Activated gamma-delta T cell treated with Interleukin-2 at 50 U/mL for 16 hours (primary cell): ENCODE measurements at places on chromosomes 13 and 19.

DNA sequence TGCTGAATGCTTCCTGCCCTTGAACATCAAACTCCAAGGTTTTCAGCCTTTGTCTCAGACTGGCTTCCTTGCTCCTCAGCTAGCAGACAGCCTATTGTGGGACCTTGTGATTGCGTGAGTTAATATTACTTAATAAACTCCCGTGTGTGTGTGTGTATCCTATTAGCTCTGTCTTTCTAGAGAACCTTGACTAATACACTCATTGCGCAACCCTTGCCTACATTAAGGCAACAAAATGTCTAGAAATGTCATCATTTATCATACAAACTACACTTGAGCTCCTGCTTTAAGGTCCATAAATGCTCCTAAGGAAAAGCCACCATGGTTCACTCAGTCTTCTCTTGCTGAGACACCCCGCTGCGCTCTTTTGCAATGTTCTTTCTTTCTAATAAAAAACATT is 2861.0 kb downstream of the PCDH9 start:
- no peak for DNase-seq

DNA sequence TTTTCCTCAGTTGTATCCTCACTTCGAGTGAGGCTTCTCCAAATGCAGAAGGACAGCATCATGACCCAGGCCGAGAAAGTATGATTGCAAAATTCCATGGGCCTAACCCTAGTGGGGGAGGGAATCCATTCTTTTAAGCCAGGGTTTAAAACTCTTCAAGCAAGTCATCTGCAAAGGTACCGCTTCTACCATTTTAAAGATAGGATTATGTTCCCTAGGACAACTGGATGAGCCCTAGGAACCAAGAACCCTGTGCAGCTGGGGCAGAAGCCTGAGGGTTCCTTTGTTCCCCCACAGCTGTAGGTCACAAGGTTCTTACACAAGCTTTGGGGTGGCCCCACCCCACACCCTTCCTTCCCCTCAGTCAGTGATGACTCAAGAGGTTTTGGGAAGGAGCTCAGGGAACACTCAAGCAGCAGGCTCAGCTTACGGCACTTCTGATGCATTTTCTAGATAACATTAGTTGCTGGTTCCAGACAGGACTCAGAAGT is 13.5 kb downstream of the ARL11 start:
- no peak for DNase-seq

DNA sequence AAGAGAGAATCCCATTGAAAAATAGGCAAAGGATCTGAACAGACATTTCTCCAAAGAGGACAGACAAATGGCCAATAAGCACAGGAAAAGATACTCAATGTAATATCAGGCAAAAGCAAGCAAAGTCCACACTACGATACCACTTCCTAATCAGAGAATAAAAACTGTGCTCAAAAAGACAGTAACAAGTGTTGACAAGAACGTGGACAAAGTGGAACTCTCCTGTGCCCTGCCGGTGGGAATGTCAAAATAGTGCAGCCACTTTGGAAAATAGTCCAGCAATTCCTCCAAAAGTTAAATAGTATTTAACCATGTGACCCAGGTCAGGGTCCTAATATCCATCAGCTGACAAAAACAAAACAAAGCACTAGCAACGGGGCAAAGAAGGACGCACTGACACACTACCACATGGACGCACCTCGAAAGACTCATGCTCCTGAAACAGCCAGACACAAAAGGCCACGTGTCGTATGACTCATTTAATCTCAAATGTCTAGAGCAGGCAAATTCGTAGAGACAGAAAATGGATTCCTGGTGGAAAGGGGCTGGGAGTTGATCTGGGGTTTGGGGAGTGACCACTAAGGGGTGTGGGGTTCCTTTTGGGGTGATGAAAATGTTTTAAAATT is 5.2 kb downstream of the MIER2 start:
- DNase-seq, result no peak

GRCh38 chr13:24356270-24356669 is 46.9 kb downstream of the C1QTNF9 start:
- DNase-seq, result no peak

GRCh38 chr19:13613447-13613846 is 107.2 kb upstream of the CACNA1A start:
- DNase-seq, result no peak

DNA sequence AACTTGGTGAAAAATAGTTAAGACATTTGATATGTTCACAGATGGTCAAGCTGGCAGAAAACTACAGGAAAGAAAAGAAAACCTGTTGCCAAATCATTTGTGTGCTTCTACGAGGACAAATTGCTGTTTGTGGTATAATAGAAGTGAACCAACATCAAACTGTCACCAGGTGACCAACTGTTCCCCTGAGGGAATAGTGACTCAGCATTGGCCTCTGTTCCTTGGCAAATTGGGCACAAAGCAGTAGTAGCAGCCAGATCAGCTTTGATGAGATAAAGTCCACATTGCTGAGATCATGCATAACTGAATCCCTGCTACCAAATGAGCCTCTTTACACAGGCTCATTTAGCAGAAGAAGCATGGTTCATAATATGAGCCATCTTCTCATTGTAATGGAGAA is 103.5 kb downstream of the POSTN start:
- DNase-seq, result no peak

DNA sequence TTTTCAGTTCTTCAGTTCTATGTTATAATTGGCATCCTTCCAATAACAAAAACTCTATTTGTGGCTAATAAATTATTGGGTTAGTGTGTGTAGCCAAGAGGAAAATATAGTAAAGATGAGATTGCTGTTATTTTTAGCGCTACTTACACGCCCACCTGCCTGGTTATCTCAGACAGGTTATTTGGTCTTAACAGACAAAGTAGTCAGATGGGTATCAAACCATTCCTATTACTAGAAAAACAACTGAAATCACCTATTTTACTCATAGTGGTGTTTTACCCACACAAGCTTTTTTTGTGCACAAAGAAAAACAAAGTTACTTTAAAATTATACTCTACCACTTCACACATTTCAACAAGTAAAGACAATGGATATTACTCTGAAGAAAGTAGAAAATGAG is 151.2 kb downstream of the TBC1D4 start:
- DNase-seq, result no peak

DNA sequence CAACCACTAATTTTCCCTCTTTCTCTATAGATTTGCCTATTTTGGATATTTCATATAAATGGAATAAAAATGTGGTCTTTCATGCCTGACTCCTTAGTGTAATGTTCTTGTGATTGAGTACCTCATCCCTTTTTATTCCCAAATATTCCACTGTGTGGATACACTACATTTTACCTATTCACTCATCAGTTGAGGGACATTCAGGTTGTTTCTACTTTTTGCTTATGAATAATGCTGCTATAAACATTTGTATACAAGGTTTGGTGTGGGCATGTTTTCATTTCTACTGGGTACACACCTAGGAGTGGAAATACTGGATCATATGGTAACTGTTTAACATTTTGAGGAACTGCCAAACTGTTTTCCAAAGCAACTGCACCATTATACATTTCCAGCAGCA is 5.1 kb upstream of the WBP4 start:
- no peak for DNase-seq

- no peak for DNase-seq
Observed at GRCh38 chr13:95035311-95036109, 265.7 kb downstream of the ABCC4 start.

GRCh38 chr19:18194554-18195238 is 1.7 kb downstream of the MPV17L2 start:
- no peak for DNase-seq

GRCh38 chr19:3441089-3441985 is 39.0 kb downstream of the SMIM24 start:
- no peak for DNase-seq

DNA sequence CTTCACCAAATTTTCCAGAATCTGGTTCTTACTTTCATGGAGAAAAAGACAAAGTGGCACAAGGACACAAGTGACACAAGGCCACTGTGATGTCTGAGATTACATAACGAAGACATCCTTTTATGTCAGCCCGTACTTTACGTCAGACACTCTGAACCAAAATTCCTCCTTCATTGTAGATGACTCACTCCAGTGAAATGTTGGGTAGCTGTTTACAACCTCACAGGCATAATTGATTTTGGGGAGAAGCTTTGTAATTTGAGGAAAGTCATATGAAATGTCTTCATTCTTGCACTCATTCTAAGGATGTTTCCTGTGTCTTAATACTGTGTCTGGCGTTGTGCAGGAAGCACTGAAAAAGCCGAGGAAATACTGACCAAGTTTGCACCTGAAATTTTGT is 20.0 kb upstream of the LGALS14 start:
- no peak for DNase-seq

- DNase-seq, result no peak
Observed at GRCh38 chr19:34452723-34453122, 24.5 kb downstream of the UBA2 start.

DNA sequence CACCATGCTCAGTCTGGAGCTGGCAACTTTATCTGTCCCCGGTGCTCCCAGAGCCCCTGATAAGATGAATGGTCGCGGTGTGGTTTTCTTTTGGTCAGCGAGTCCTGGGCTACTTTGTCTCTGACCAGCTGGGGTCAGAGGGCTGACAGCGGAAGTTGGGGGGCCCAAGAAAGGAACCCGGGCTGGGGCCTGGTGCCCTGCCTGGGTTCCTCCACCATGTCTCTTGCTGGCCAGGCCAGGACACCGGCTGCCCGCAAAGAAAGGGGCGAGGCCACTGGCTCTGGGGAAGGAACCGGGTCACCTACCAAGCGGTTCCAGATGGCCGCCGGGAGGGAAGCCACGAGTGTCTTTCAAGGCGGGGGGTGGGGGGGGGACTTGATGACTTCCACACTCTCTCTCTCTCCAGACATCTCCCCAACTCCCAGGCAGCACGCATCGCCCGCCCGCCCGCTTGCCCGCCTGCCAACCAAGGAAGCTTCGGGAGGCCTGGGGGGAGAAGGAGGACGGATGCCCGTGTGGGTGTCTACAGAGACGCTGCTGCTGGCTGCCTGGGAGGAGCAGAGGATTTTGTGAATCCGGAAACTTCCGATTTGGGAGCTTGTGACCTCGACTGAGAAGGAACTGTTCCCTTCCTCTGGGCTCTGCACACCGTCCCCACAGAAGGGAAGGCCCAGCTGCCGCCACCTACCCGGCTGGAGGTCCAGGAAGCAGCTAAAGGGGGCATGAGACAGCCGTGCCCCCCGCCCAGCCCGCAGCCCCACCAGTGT is 1.1 kb downstream of the PIP5K1C start:
- DNase-seq, result no peak

- no peak for DNase-seq
Observed at GRCh38 chr13:101017123-101017872, 342.7 kb upstream of the TMTC4 start.

DNA sequence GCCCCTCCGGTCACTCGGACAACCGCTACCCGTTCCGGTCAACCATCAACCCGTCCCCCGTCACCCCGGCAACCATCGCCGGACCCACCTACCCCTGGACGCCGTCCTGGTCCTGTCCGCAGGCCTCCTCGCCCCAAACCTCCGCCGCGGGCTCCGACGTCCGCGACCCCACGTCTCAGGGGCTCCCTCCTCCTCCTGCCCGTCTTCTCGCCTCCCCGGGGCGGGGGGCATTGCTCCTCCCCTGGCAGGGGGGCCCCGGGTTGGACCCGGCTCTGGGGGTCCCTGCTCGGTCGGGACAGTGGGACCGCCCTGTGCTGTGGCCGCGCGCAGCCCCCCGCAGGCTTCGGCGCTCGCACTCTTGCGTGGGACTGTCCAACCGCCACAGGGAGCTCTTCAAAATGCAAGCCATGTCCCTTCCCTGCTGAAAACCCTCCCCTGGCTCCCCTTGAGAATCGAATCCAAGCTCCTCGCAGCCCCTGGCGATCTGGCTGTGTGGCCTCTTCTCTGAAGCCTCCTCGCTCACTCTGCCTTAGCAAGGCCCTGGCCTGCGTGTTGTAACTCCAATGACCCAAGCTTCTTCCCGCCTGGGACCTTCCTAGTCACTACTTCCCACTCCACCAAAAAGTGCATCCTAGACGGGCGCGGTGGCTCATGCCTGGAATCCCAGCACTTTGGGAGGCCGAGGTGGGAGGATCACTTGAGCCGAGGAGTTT is 8.4 kb downstream of the EPHX3 start:
- no peak for DNase-seq

DNA sequence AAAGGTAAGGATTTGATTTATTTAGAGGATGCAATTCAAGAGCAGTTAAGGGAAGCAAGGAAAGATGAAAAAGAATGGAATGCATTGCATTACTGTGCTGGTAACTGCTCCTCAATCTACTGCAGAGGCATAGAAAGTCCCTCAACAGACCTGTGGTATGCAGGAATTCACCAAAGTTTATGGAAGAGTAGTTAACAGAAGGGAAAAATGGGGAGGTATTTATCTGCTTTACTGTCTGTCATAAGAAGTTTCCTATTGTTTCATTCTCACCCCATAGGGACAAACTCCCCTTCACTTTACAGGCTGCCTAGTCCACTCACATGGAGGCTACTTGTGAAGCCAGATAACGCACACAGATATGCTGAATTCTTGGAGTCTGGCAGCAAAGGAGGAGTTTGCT is 354.9 kb upstream of the SPRY2 start:
- DNase-seq, result no peak

GRCh38 chr13:61536433-61536832 is 120.8 kb upstream of the PCDH20 start:
- DNase-seq, result no peak

DNA sequence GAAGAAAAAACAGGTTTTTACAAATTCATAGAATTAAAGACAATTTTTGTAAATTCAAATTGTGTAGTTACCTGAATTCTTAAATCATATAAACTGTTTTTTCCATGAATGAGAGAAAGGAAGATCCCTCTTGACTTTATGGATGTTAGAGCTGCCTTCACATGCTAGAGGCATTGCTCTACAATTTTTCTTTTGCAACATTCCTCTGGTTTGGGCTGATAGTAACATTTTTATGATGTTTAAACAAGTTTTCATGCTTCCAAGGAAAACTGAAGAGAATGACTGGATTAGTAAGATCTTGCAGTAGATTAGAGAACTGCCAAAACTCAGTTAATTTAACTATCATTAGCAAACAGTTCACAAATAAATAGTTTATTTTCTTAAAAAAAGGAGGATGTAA is 250.6 kb downstream of the GPC6 start:
- no peak for DNase-seq

GRCh38 chr19:38183251-38183897 is 40.6 kb downstream of the DPF1 start:
- DNase-seq, result no peak

- no peak for DNase-seq
Observed at GRCh38 chr13:46288570-46289259, 77.0 kb downstream of the LRRC63 start.

- no peak for DNase-seq
Observed at GRCh38 chr13:76620036-76620435, 266.2 kb downstream of the KCTD12 start.

- no peak for DNase-seq
Observed at GRCh38 chr19:2014731-2015607, 545 bp downstream of the BTBD2 start.

DNA sequence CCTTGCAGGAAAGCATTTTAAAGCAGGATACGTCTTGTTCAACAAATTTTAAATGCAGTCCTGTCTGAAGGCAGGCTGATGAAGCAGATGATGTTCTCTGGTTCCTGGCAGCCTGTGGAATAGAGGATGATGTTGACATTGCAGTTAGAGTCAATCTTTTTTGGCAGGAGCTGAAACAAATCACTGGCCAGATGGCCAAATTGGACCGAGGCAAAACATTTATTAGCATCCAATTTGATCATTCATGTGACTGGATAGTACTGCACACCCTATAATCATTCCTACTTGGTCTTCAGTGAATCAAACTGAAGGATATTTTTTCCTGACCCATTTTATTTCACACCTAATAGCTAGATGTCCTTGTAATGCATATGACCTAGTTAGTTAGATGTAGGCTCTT is 172.2 kb upstream of the SLC10A2 start:
- DNase-seq, result no peak

- DNase-seq, result no peak
Observed at GRCh38 chr19:36771261-36772231, 1.1 kb downstream of the ZNF850 start.

- no peak for DNase-seq
Observed at GRCh38 chr13:60268203-60268555, 104.5 kb upstream of the DIAPH3 start.
